ENCODE measurements at places on chromosomes 5 and 9.

- no peak for DNase-seq
These were observed 213.9 kb downstream of the GABBR2 start for GRCh38 chr9:98494852-98495251.

GRCh38 chr5:78671609-78672008 is 23.0 kb upstream of the LHFPL2 start:
- no peak for DNase-seq

- DNase-seq, result no peak
These were observed 59.8 kb downstream of the PHF2 start for GRCh38 chr9:93636172-93636661.

- DNase-seq, result no peak
These were observed 32.1 kb downstream of the EXOC3 start for GRCh38 chr5:474840-475661.

DNA sequence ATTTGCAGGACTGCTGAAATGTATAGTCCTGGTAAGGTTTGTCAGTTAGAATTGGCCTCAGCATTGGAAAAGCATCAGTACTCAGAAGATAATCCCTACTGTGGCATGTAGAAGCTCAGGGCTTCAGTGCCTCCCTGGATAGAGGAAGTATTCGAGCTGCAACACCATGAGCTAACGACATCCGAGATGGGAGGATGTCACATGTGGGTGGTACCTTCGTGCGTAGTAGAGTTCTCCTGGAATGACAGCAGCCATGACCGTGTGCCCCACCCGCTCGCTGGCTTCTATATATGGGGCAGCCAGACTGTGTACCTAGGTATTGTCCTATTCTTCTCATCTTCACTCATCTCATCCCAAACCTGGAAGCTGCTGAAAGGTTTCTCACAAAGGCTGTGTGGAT is 345.8 kb upstream of the KLF9 start:
- no peak for DNase-seq
